ENCODE measurements at places on chromosomes 2 and 18.

- H3K27ac ChIP-seq: no peak overlapping the region
- H3K36me3 ChIP-seq: no peaks in the 10 kb centered on the region
- peaks cover 5% of the 10 kb centered on the region for H3K27me3 ChIP-seq
- H3K4me1 ChIP-seq: no peaks in the 10 kb centered on the region
- DNase-seq: no peak
- no peak overlapping the region for H3K4me3 ChIP-seq
Measured at GRCh38 chr2:71326968-71327367, 4.6 kb upstream of the ZNF638 start.

DNA sequence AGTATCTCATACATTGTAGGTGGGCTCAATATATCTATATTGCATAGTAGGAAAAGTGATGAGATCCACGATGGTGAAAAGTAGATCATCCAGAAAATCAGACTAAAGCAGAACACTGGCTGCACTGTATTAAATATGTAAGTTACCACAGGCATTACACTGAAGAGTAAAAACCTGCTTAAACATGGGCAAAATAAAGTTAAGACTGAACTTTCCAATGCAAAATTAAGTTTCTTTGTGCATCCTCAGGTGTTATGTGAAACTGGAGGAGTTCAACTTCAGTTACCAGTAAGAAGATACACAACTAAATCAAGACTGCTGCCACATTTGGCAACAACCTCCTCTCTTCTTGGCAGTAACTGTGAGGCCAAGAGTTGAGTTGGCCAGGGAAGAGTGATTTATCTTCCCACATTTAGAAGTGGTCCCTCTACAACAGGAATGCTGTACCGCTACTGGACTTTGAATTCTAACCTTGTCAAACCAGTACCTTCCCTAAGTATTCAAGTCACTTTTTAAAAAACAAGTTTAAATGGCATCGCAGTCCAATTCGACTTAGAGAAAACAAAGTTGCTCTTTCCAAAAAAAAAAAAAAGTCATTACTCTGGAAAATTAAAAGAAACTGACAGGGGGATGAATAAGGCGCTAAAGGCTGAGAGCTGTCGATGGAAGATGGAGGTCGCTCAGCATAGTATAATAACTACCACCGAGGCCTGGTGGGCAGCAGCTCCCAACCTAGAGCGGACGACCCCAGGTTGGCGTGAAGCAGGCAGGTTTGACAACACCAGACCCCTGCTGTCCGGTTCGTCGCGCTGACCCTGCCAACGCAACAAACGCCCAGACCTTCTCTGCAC, 1.1 kb downstream of the MAP4K3 start:
- no peak overlapping the region for H3K27ac ChIP-seq
- no peak for DNase-seq
- H3K27me3 ChIP-seq: no peaks in the 10 kb centered on the region
- no peaks in the 10 kb centered on the region for H3K36me3 ChIP-seq
- H3K4me1 ChIP-seq: peaks cover 8% of the 10 kb centered on the region
- peak overlapping the region; percentile 97 for H3K4me3 ChIP-seq

GRCh38 chr2:168517816-168518215, 61.7 kb downstream of the CERS6 start:
- H3K27me3 ChIP-seq: no peaks in the 10 kb centered on the region
- H3K4me3 ChIP-seq: no peak overlapping the region
- DNase-seq: no peak
- no peaks in the 10 kb centered on the region for H3K36me3 ChIP-seq
- no peaks in the 10 kb centered on the region for H3K4me1 ChIP-seq

DNA sequence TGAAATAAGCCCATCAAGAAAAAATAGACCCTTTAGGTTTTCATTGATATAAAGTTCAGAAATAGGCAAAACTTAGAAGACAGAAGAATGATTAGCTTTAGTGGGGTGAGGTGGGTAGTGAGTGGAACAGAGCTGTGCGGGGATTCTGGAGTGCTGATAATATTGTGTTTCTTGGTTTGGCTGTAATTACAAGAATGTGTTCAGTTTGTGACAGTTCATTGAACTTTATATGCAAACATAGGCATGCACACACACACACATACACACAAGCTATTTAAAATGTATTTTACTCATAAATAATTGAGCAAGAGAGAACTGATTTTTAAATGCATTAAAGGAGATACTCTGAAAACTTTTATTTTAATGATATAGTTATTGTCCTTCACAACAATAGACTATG, 17.1 kb downstream of the ARHGAP15 start:
- no peaks in the 10 kb centered on the region for H3K27me3 ChIP-seq
- H3K4me1 ChIP-seq: peaks cover 42% of the 10 kb centered on the region
- H3K36me3 ChIP-seq: no peaks in the 10 kb centered on the region
- no peak overlapping the region for H3K27ac ChIP-seq
- no peak for DNase-seq

GRCh38 chr18:34707670-34708069, 2.4 kb upstream of the DTNA start:
- H3K36me3 ChIP-seq: no peaks in the 10 kb centered on the region
- no peak overlapping the region for H3K4me3 ChIP-seq
- no peaks in the 10 kb centered on the region for H3K4me1 ChIP-seq
- DNase-seq: no peak
- no peaks in the 10 kb centered on the region for H3K27me3 ChIP-seq
- H3K27ac ChIP-seq: no peak overlapping the region

Data from effector memory CD4-positive, alpha-beta T cell (primary cell).